ENCODE measurements at places on chromosomes 16 and 17. TPM values are rescaled to one million over a fixed set of nuclear protein-coding genes. Genes with fewer than 3 reads are reported as not detected.
A peak's percentile ranks its signal among the peaks of the same experiment; 100 is the strongest.

The VTN gene
- 0.18 TPM for total RNA-seq

The VASN gene
- 10.3 TPM for total RNA-seq

The SLC38A8 gene
- not detected for total RNA-seq

The KRTAP2-4 gene
- total RNA-seq: not detected

The WFDC1 gene
- total RNA-seq: 5.0 TPM

The HSD11B2 gene
- not detected for total RNA-seq

The TNFRSF13B gene
- not detected for total RNA-seq

The SPECC1 gene
- total RNA-seq: 26.2 TPM

The TEDC2 gene
- total RNA-seq: 3.6 TPM

The CD300A gene
- not detected for total RNA-seq

The MYH13 gene
- not detected for total RNA-seq

The CCDC78 gene
- total RNA-seq: 0.56 TPM

- no peak for DNase-seq
These were observed 228.8 kb downstream of the SLC39A11 start for GRCh38 chr17:72863526-72864211.

GRCh38 chr16:80557037-80557436 is 16.2 kb downstream of the DYNLRB2 start:
- DNase-seq: no peak

DNA sequence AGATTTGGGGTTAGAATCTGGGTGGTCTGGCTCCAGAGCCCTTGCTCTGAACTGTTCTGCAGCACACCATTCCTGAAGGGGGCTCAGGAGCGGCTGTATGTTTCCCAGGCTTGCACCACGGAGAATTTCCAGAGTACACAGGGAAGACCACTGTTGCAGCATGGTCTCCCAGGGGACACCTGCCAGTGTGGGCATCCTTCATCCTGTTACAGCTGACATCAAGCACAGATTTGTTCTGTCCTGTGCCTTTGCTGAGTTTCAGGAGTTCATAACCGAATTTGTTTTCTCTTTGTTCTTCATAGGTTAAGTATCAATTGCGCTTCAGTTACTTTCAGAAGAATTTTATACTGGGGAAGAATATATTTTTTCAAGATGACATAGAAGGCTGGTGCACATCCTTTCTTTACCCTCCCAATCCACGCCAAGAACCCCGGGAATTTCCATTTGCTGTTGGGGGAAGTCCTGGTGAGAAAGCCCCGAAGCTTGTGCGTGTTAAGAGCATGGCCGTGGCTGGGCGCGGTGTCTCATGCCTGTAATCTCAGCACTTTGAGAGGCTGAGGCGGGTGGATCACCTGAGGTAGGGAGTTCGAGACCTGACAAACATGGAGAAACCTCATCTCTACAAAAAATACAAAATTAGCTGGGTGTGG is 26.3 kb upstream of the ABCA3 start:
- no peak for DNase-seq

DNA sequence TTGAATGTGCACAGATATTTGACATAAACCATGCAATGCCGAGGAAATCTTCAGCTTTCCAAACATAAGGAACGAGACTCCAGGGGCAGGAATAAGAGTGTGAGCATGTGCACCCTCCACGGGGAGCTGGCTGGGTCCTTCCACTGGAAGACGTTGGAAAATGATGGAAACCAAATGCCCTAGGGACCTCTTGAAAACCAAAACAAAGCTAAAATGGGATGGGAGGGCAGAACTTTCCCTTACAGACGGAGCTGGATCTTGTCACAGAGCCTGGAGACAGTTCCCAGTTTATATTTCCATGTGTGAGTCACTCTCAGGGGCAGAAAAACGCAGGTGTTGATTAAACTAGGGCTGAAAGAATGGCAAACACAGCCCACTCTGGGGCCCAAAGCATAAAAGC is 34.4 kb upstream of the DNAH17 start:
- DNase-seq: peak; percentile 59

- no peak for DNase-seq
These were observed at the start of gene APOBR for GRCh38 chr16:28494121-28494851. TSS of gene APOBR (plus strand) at chr16:28494643. CDS start at chr16:28494682, 39 bp downstream.

GRCh38 chr17:32142857-32143526 is 690 bp downstream of the RHOT1 start:
- DNase-seq: peak; percentile 76

DNA sequence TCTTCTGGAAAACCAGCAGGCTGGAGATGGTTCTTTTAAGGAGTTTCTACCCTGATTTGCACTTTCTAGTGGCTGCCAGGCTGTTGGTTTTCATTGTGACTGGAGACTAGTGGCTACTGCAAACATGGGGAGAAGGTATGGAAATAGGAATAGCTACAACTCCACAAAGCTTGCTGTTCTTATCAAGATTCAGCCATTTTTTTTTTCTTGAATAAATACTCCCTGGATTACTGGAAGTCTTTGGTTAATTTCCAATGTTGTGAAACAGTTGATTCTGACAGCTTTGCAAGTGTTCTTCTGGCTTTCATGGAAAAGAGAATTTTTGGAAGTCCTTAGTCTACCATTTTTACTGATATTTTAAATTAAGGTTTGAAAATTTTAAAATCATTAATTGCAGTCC is 277.7 kb downstream of the HS3ST3A1 start:
- peak; percentile 7 for DNase-seq

DNA sequence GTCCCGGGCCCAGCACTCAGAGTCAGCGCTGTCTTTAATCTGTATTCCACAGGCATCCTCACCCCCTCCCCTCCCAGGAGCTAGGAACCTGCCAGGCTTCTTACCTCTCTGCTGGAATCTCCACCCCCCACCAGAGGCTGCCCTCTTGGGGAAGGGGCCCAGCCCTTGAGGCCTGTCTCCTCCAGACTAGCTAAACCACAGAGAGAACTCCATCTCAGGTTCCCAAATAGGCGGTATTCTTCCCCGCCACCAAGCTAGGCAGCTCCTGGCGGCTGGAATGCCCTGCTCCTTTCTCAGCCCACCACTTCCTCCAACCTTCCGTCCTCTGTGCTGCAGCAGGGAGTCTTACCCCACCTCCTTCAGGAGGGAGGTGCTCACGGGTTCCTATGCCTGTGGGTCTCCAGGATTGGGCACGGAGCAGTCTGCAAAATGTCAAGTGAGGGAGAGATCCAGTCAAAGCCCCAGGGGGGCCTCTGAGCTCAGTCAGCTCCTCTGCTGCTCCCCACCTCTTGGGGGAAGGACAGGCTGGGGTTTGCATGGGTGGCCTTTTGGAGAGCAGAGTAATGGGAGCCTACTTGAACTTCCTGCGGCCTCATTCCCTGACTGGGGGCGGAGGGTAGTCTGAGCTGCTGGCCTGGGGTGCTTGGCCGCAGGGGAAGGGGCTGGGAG is 55.7 kb downstream of the SREBF1 start:
- peak; percentile 65 for DNase-seq

DNA sequence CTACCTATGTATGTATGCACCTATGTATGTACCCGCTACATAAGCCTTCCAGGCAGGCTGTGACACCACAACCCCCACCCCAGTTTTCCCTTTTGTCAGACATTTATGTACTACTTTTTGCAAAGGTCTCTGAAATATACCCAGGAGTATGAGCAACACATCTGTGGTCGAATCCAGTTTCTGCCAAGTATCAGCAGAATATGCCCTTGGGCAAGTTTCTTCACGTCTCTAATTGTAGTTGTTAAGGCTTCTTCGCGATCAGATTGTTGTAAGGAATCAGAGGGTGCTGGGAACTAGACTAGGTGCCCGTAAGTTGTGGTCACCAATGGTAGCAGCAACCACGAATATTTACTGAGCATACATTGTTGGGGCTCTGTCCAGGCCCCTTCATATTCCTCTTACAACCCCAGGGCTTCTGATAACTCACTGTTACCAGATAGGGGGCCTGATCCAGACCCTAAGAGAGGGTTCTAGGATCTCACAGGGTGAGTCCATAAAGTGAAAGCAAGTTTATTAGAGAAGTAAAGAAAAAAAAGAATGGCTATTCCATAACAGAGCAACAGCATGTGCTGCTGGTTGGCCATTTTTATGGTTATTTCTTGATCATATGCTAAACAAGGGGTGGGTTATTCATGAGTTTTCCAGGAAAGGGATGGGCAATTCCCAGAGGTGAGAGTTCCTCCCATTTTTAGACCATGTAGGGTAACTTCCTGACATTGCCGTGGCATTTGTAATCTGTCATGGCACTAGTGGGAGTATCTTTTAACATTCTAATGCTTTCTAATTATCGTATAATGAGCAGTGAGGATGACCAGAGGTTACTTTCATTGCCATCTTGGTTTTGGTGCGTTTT is 16.6 kb downstream of the NUDT7 start:
- DNase-seq: no peak

GRCh38 chr17:63407741-63408330 is 38.3 kb downstream of the CYB561 start:
- no peak for DNase-seq

DNA sequence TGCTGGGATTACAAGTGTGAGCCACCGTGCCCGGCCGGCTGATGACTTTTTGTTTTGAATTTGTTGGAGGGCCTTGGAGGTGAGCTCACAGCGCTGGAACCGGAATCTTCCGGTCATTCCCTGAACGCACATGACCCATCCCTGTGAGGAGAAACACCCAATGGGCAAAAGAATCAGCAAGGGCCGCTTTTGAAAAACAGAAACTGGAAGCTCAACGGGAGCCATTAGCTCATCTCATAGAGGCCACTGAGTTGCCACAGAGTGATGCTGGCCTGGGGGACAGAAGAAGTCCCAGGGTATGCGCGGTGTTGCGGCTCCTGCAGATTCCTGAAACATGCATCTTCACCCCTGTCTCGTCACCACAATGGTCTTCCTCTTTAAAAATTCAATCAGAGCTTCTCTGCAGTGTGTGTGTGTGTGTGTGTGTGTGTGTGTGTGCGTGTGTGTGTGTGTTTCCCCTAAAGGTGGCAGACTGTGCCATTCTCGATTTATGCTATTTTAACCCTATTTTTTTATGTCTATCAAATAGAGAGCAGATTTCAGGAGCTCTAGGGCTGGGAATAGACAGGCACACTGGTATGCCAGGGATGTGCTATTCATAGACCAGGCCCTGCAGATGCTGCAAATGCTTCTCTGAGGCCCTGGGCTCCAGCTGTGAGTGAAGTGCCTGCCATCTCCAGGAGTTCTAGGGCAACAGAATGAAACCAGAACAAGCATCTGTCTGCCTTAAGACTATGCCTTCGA is 68.3 kb downstream of the MARCHF10 start:
- peak; percentile 42 for DNase-seq

- peak; percentile 89 for DNase-seq
These were observed 286.7 kb downstream of the SEC14L1 start for GRCh38 chr17:77427391-77427991.

- no peak for DNase-seq
These were observed 116.6 kb downstream of the C16orf95 start for GRCh38 chr16:87200637-87201036.

DNA sequence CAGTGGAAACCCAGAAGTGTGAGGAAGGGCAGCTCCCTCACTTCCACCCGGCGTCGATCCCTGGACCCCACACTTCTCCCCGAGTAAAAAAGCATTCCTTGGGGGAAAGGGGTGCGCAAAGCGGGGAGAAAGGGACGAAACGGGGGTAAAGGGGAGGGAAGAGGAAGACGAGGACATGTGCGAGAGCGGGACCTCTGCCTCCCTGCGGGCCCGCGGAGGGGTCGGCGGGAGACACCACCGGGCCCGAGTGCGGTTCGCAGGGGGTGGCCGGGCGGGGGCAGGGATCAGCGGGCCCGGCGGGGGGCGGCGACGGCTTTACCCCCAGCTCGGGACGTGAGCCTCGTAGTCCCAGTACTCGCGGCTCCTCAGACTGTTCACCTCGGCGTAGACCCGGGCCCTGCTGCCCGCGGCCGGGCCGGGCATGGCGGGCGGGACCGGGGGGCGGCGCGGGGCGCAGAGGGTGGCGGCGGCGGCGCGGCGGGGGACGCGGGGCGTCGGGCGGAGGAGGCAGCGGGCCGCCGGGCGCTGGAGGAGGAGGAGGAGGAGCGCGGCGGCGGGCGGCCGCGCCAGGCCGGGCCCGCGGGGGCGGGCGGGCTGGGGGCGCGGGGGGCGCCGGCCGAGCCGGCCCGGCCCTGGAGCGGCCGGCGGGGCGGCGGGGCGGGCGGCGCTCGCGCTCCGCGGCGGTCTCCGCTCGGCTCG is 443 bp downstream of the CSNK2A2 start:
- no peak for DNase-seq

- DNase-seq: no peak
These were observed 150.3 kb upstream of the AXIN2 start for GRCh38 chr17:65711671-65712276.

GRCh38 chr16:15576960-15577958 is 65.7 kb downstream of the MARF1 start:
- DNase-seq: no peak

DNA sequence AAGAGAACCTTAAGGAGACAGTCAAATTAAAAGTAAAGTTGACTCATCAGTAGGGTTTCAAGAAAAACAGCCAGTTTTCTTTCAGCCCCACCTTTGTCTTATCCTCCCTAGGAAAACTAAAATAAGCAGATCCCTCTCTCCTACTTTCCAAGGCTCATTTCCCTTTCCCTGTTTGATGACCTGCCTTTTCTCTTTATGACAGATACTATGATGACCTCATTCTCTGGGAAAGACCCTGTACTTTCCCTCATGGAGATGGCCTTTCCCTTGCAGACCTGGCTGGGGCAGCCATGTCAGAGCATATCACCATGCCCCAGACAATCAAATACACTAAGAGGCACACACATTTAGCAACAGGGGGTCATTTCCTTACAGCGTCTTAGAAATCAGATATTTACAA is 53.6 kb downstream of the GPR139 start:
- no peak for DNase-seq

GRCh38 chr17:34703533-34703932 is 124.2 kb downstream of the TMEM132E start:
- peak; percentile 43 for DNase-seq

DNA sequence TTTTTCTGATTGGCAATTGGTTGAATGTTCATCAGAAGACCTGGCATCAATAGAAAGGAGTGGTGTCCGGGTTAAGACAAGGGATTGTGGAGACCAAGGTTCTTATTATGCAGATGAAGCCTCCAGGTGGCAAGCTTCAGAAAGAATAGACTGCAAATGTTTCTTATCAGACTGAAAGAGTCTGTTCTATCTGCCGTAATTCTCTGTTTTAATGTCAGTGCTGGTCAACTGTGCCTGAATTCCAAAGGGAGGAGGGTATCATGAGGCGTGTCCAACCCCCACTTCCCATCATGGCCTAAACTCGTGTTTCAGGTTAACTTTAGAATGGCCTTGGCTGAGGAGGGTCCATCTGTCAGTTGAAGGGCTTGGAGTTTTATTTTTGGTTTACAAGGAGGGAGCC is 60.4 kb upstream of the AKTIP start:
- DNase-seq: no peak

GRCh38 chr17:258906-259305 is 77.5 kb upstream of the DOC2B start:
- no peak for DNase-seq

- no peak for DNase-seq
These were observed 23.7 kb upstream of the MED9 start for GRCh38 chr17:17453088-17453487.

DNA sequence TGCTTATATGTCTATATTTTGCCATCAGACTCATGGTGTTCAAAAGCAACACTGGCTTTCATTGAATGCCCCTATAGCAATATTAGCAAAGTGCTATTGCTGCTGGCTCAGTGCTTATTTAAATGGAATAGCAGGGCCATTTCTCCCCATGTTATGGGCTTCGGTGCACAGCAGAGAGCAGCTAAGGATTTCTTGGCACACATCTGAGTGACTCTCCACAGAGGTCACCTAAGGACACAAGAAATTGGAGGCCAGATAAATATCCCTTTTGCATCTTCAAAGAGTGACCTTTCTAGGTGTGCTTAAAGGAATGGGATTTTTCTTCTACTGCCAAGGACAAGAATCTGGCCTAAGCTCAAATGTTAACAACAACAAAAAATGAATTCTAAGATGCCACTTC is 751.8 kb downstream of the CDH11 start:
- no peak for DNase-seq

- DNase-seq: no peak
These were observed 14.5 kb downstream of the RHBDL3 start for GRCh38 chr17:32279891-32280716.
